ENCODE measurements at places on chromosomes 1 and 21.

GRCh38 chr1:63799820-63800219 is 26.0 kb downstream of the ROR1 start:
- DNase-seq = no peak

- no peak for DNase-seq
Measured at GRCh38 chr1:222462601-222463000, 85.3 kb downstream of the HHIPL2 start.

DNA sequence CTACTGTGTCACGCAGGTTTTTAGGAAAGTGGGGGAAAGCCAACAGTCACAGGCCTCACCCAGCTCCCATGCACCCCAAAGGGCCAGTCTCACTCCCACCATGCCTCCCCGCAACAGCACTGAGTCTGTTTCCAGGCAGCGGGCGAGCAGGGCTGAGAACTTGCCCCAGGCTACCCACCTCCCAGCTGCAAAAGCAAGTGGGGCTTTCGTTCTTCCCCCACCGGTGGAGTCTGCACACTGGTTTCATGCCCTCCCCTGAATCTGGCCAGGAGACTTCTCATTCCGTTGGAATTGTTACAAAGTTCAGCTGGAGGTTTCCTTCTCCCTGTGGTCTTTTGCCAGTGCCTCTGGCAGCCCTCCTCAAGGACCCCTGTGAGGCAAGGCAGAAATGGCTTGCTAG is 53.6 kb upstream of the KCNJ15 start:
- no peak for DNase-seq

- no peak for DNase-seq
Measured at GRCh38 chr1:191912517-191912916, 245.7 kb upstream of the RGS18 start.

DNA sequence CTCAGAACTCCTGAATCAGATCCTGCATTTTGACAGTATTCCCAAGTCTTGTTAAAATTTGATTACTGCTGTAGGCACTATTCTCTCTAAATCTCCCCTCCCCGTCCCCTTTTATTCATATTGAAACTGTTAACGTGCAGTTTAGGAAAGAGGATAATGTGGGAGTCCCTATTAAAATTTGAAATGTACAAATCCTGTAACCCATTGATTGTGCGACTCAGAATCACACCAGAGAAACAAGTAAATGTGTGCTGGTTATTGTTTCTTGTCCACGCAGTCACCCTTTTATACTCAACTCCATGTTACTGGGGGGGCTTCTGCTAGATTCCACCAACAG is 584 bp upstream of the LTN1 start:
- no peak for DNase-seq

DNA sequence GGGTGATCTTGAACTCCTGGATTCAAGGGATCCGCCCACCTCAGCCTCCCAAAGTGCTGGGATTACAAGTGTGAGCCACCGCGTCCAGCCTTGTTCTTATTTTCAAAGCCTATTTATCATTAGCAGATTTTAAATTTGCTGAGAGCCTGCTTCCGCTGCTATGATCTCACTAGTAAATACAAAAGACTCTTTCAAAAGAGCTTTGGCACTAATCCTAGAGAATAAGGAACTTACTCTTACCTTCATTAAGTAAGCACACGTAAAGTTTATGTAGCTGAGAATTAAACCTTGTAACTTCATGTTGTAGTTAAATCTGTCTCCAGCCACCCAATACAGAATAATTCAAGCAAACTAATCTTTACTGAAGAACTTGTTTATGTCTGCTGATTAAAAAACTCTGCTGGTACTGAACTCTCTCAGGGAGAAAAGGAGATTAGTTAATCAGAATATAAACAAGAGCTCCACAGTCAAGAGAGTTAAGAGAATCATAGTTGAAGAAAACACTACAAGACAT is 72.3 kb downstream of the RUSC1 start:
- DNase-seq = no peak

DNA sequence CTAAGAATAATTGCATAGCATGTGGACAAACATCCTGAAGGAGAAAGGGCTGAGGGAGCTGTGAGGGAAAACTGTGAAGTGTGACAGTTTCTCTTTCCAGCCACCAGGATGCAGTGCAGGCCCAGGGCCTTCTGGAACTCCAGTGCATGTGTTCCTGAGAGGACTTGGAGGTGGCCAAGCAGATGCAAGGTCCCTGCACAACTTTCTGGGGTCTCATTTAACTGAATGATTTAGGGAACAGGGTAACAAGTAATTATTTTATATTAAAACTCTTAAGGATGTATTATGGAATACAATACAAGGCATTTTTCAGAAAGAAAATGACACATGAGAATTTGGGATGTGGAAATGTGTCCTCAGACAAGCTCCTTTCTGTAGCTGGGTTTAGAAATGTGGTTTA is 61.2 kb upstream of the MCOLN3 start:
- peak; percentile 58 for DNase-seq

GRCh38 chr1:115865704-115866380 is 24.9 kb upstream of the NHLH2 start:
- DNase-seq = no peak

DNA sequence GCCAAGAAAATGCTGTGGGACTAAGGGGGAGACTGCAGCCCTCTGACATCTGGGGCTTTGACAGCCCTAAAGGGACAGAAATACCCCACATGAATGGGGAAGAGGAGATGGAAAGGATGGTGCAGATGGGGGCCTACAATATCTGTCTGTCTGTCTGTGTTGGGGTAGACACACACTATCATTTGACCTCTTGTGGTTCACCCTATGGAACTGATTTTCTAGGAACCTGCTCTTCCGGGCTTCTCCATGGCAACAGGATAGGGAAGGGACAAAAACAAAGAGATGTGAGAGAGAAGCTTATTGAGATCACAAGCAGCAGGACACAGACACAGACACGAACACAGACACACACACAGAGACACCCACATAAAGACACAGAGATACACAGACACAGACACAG is 17.1 kb downstream of the KIF21B start:
- no peak for DNase-seq

DNA sequence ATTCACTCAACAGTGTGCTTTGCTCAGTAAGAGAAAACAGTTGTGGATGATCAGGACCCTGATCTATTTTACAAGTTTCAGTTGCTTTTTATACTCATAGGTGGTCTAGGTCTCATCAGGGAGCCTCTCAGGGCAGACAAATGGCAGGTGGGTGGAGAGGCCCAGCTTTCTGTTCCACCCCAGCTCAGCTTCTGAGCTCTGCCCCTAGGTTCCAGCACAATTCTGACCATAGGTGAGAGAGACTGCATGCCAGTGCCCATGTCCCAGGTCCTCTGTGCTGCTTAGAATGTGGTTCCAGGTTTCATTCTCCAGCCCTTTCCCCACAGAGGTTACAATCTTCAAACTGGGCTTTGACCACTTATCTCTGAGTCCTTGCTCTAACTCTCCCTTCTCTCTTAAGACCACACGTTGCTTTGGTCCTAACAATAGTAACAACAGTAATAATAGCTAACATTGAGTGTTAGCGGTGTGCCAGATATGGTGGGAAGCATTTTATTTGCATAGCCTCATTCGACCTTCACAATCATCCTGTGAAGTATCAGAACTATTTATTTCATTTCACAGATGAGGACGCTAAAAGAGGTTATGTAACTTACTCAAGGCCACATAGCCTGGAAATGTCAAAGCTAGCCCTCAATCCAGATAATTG is 19.6 kb upstream of the DUSP10 start:
- no peak for DNase-seq
